ENCODE measurements at places on chromosomes 12 and 14.

DNA sequence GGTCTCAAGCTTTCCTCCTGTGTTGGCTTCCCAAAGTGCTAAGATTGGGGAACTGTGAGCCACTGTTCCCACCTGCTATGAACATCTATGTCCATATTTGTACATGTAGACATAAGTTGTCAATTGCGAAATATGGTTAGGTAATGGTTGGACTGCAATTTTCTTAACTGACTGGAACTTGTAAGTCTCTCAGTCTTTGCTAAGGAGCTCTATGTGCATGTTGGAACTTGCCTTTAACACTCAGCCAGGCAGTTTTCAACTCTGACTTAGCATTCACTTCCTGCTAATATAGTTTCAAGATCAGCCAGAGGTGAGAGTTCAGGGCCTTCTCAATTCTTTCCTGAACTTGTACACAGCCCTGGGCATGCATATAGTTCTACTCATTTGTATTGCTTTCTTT is 44.5 kb upstream of the EEA1 start:
- no peak for DNase-seq

DNA sequence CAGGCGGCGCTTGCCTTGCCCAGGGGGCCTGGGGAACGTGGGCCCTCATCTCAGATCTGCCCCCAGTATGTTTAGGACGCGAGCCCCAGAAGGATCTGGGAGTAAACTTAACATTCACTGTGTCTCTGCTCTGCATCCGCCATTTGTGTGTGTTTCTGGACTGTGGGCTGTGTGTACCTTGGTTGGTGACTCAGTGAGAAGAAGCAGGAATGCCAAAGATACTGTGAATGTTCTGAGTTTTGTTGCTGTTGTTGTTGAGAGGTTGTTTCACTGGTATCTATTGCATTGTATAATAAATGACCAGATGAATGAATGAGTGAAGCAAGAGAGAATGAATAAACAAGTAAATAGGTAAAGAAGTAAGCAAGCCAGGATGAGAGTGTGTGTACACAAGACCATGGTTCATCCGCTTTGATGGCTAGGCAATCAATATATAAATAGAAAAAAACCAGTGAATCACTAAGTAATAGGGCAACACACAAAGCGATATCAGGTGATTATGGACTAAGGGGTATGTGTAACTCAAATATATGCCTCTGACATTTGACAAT is 20.5 kb downstream of the MEG3 start:
- no peak for DNase-seq

- DNase-seq: no peak
Measured at GRCh38 chr14:70692210-70692609, 50.5 kb downstream of the TTC9 start.

GRCh38 chr12:12954878-12955625 is 3.1 kb upstream of the GPRC5D start:
- no peak for DNase-seq

DNA sequence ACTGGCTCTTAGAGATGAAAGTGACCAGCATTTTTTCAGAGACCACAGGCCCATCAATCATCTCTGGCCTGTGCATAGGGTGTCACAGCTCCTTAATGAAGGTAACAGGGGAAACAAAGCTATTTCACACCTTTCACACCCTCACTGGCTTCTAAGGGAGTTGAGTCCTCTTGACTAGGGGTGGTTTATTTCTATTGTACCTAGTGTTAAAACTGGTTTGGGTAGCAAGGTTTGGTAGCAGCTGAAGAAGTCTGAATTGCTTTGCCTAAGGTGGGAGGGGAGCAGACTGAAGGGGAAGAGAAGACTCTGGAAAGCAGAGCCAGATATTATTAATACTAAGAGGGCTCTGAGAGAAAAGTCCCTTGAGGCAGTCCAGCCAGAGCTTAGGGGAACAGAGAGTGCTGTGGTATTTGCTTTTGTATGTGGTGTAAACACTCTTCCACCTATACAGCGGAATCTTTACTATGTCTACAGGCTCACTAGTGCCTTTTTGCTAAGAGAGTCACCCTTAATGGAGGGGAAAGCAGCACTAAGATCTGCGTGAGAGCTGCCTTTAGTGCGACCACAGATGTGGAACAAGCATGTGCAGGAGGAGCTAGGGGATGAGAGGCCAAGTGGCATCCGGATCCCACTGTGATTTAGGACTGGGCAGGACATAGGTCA is 95.8 kb downstream of the STXBP6 start:
- DNase-seq: no peak

GRCh38 chr12:130775953-130776856 is 60.1 kb upstream of the RIMBP2 start:
- DNase-seq: no peak

GRCh38 chr12:7161811-7162210 is 27.7 kb upstream of the PEX5 start:
- DNase-seq: no peak

- DNase-seq: no peak
Measured at GRCh38 chr14:68439676-68440075, 353.2 kb downstream of the ZFP36L1 start.

GRCh38 chr12:69290545-69291277 is 51.3 kb downstream of the CPSF6 start:
- peak; percentile 46 for DNase-seq

DNA sequence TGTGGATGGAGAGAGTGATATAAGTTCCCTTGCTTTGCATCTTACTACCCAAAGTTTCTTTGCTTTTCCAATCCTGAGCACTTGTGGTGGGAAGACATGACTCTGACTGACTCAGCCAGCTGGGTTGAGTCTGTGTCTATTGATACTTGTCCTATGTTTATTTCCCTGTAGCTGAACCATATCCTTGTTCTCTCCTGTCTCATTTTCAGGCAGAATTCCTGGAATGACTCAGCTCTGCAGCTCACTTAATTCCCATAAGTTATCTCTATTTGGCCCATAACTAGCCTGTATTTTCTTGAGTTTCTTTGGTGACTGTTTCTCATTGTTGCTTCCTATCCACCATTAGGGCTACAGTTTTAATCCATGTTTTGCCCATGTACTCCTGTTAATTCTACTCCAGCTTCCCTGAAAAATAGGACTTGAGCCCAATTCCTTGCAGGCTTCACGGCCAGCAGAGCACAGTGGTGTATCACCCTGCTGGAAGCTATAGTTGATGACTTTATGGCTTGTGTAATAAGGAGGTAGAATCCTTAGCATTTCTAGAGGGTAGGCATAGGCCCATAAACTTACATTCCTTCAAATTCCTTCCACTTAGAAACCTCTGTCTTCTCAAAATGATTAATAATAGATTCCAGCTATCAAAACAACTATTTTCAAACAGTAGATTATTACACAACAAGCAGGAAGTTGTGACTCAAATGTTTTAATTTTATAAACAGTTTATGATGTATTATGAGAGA is 183.1 kb downstream of the TMTC3 start:
- no peak for DNase-seq

DNA sequence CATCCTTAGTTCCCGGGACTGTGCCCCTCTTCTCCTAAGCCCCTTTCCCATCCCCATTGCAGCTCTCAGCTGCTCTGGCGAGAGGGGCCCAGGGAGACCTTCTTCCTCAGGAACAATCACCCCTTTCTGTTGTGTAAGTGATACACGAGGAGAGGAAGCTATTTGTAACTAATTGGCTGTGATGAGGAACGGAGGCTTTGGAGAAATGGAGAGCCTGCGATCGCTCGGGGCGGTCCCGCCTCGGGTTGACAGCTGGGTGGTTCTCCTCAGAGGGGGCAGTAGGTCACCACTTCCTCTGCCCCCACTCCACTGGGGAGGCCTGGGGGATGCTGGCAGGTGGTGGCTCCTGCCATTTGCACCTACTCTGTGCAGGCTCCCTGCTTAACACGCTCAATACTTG is 6.6 kb upstream of the PGF start:
- no peak for DNase-seq

DNA sequence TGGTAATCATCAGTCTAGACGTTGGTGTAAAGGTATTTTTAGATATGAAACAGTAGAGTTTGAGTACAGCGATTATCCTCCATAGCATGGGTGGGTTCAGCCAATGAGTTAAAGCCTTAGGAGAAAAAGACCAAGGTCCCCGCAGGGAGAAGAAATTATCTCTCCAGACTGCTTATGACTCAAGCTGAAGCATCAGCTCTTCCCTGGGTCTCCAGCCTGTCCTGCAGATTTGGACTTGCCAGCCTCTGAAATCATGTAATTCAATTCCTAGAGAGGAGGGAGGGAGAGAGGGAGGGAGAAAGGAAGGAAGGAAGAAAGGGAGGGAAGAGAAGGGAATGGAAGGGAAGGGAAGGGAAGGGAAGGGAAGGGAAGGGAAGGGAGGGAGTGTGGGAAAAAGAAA is 12.0 kb upstream of the DTX1 start:
- no peak for DNase-seq

DNA sequence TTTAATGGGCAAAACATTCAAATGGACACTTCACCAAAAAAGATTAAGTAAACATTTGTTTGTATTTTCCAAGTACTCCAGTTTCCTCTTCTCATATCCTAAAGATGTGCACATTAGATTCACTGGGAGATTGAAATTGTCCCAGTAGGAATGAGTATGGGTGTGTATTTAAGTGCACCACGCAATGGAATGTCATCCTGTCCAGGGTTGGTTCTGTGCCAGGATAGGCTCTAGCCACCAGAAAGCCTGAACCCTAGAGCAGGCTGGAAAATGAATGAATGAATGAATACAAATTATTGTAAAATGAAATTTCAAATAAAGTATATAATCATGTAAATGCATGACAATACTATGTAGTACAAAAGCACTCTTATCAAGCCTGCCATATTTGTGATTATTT is 14.0 kb downstream of the CEP83 start:
- DNase-seq: no peak

GRCh38 chr14:93048843-93049242 is 66.9 kb downstream of the ITPK1 start:
- no peak for DNase-seq

- DNase-seq: no peak
Measured at GRCh38 chr12:114134922-114135321, 168.8 kb upstream of the RBM19 start.
